NCI-H1048 (cell line): ENCODE measurements at places on chromosomes 16 and 17.

DNA sequence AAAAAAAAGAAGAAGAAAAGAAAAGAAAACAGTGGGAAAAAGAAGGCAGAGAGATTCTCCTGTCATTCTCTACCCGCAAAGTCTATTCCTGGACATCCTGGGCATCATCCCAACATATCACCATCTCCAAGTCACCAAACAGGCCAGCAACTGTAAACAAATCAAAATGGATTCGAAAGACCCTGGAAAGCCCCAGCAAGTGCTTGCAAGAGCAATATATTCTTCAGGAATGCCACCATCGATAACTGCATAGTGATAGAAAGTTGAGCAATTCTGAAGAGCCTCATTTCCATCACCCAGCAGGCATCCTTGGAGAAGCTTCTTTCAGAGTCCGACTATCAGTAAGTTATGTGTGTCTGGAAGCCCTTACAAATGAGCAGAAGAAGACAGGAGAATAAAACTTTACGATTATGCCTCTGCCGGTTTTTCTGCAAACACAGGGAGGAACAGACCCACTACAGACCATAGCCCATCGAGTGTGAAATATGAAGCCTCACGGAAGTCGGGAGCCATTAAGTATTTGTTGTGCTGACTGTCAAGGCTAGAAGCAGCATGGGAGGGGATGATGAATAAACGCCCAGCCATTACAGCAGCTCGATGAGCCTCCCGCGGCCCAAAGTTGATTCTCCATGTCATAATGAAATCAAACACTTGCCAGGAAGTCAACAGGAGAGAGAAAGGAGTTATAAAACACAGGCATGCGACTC is 64.5 kb upstream of the SEC14L1 start:
- DNase-seq, result no peak

GRCh38 chr17:42361781-42362186 is 26.5 kb downstream of the STAT3 start:
- no peak for DNase-seq

DNA sequence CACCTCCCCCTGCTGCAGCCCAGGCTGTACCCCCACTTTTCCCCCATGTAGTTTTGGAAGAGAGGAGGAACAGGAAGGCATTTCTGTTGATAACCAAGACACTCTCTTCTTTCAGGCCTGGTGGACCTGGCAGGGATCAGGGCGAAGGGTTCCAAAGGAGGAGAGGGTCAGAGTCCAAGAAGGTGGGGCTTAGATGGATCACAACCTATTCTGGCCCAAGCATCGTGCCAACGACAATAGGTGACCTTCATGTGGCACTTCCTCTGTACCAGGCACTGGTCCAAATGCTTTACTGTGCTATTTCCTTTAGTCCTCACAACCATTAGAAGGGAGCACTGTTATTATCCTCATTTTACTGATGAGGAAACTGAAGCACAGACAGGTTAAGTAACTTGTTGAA is 84.3 kb downstream of the TMEM132E start:
- no peak for DNase-seq

DNA sequence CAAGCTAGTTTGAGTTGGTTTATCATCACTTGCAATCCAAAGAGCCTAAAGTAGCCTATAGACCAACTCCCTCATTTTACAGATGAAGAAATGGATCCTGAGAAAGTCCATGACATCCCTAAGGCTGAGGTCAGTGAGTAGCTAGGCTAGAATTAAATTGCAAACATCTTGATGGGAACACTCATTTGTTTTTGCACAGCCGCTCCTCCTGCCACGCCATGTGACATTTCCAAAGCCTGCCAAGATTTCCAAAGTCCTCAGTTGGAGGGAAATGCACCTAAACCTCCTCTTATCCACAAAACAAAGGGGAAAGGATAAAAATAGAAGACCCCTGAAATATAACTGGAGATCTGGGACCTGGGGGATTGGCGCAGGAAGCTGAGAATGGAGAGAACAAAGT is 15.0 kb downstream of the TMEM92 start:
- DNase-seq, result no peak

GRCh38 chr16:53542283-53542682 is 39.3 kb upstream of the AKTIP start:
- DNase-seq, result no peak

DNA sequence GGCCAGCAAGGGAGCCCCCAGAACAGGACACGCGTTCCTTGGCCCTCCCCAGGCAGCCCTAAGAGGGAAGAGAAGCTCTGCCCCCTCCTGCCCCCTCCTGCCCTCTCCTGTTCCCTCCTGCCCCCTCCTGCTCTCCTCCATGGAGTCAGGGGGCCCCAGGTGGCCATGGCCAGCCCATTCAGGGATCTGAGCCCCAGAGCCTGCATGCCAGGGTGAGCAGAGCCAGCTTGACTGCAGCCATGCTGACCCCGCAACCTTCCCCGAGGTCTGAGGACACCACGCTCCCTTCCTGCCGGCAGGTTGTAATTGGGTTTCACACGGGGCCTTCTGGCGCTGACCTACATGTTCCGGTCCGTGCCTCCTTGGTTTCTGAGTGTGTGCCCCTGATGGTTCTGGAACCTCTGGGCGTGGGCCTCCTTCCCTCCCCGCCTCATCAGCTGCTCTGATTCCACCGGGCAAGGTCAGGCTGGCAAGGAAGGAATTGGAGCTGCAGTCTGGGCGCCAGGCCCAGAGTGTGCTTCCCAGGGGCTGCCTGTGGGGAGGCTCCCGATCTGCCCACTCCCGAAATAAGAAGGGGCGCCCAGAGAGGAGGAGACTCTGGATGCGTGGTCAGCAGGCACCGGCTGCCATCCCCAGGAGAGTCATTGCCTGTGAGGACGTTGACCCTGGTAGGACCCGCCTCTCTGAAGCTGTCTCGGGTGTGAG is 23.7 kb upstream of the NPTX1 start:
- no peak for DNase-seq
